ENCODE measurements at places on chromosomes 1 and 21.

DNA sequence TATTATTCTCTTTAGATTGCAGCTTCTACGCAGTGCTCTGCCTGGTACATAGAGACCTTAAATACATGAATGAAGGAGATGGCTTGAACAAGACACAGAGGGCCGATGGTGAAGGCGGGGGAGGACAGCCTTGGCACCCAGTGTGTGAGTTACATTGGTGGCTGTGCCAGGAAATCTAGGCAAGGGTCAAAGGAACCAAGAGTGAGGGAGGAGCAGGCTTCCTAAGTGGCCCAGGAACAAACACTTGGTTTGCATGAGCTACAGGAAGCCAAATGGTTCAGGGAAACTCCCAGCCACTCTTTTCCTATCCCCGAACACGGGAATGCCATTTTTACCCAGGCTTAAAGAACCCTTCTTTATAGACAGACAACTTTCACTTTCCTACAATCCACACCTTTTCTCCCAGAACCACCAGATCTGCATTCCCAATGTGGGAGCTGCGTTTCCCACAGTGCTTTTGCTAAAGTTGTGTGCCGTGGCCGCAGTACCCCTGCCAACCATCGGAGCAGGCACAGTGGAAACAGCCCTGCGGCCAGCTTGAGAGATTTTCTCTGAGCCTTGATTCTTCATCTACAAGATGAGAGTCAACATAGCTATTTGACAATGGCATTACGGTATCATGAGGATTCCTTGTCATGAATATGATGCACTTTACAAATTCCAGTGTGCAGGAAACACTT lies 3.5 kb upstream of the CLEC20A start:
- no peak for DNase-seq

- no peak for DNase-seq
Measured at GRCh38 chr1:173914366-173914871, 2.7 kb downstream of the SERPINC1 start.

GRCh38 chr1:242525769-242526168 lies 1.3 kb upstream of the PLD5 start:
- DNase-seq, result no peak

- no peak for DNase-seq
Measured at GRCh38 chr1:28417926-28418637, 48.5 kb downstream of the PHACTR4 start.

- no peak for DNase-seq
Measured at GRCh38 chr1:41404308-41404761, 43.1 kb downstream of the FOXO6 start.

DNA sequence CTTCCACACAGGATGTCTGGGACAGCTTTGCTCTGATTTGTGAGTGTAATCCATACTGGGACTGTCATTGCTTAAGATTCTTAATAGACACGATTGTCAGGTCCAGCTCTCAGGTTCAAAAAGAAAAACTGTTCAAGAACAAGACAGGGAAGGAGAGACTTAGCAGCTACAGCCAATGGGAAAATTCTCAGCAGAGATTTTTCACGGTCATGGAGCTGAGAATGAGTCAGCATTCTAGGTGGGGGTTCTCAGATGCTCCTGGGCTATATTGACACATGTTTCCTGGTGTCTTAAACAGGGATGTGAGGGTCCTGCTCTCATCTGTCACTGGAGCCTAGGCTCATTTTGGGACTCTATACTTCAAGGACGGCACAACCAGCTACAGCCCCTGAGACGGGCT lies 318.3 kb downstream of the RRAGC start:
- no peak for DNase-seq

DNA sequence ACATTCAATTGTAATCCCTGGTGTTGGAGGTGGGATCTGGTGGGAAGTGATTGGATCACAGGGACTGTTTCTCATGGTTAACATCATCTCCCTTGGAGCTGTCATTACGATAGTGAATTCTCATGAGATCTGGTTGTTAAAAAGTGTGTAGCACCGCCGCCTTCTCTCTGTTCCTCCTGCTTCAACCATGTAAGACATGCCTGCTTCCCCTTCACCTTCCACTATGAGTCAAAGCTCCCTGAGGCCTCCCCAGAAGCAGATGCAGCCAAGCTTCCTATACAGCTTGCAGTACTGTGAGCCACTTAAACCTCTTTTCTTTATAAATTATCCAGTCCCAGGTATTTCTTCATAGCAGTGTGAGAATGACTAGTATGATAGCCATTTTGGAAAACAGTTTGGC lies 30.1 kb upstream of the TRIM62 start:
- no peak for DNase-seq

- no peak for DNase-seq
Measured at GRCh38 chr1:201430776-201431175, 9.2 kb upstream of the TNNI1 start.

DNA sequence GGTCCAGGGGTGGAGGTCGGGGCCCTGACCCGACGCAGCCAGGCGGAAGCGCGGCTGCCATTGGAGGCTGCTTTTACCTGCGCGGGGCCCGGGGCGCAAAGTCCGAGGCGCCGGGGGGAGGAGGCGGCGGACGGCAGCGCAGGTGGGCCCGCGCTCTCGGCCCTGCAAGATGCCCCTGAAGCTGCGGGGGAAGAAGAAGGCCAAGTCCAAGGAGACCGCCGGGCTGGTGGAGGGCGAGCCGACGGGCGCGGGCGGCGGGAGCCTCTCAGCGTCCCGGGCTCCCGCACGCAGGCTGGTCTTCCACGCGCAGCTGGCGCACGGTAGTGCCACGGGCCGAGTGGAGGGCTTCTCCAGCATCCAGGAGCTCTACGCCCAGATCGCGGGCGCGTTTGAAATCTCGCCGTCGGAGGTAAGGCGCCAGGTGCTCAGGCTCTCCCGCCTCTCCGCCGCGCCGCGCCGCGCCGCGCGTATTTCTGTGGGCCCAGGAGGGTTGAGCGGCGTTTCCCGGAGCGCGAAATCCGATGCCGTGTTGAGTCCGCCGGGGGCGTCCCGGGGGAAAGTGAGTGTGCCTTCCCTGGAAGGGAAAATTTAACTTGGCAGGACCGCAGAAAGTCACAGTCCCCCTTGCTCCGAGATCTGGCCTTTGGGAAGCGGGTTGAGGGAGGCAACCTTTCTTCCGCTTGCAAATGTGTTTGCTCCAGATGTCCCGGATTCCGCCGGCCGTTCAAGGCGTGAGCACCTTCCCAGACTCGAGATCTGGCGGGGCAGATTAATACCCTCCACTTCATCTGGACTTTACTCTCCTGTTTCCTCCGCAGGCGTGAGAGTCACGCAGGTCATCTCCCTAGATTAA lies at the start of gene GIPC2:
GIPC2 (plus strand) TSS at position 41 of the 853 bp plus-strand sequence; CDS start at position 170, 129 bp downstream.
- no peak for DNase-seq

DNA sequence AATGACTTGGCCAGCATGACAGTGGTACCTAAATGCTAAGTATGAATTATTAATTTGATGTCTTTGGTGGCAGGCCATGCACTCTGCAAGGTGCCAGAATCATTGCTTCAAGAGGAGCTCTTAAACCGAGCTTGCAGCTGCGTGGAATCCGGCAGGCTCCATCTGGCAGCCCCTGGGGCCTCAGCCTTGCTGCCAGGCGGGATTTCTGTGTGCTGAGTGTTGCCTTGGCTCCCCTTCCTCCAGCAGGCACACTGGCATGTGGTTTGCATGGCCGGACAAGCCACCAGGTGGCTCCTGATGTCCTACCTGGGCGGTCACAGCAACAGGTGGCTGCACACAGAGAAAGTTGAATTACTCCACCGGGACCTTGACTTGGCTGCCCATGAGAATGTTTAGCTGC lies 155.4 kb downstream of the URB2 start:
- DNase-seq, result no peak

GRCh38 chr1:12376236-12377045 lies 146.6 kb downstream of the VPS13D start:
- no peak for DNase-seq

DNA sequence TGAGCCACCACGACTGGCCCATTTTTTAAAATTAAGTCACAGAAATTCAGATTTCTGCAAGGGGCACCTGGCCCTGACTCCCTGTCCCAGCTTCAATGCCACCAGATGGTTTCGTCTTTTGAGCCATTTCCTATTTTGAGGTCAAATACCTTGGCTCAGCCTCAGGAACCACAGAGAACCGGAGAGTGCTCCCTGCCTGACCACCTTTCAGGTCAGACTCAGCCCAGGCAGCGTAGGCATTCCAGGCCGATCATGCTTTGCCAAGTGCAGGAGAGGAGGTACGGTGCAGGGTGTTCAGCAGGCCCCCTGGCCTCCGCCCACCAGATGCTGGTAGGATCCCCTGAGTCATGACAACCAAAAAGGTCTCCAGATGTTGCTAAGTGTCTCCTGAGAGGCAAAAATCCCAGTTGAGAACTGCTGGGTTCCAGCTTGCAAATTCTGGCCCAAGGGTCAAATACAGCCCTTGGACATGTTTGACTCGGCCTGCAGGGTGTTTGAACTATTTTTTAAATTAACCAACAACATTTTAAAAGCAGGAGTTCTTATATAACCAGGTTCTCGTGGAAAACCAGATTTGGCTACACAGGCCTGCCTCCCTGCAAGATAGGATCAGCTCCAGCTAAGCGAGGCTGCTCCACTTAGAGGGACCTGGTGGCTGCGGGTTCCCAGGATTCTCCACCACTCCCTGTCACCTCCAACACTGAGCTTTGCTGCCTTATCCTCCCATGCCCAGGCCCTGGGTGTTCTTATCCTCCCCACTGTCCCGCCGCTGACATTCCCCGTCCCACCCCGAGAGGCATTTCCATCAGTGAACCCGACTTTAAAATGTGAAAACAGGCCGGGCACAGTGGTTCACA lies 61.9 kb upstream of the TARDBP start:
- DNase-seq, result no peak

- DNase-seq, result no peak
Measured at GRCh38 chr1:228394571-228395394, 11.9 kb downstream of the TRIM11 start.

- no peak for DNase-seq
Measured at GRCh38 chr21:35478161-35479064, 429.3 kb upstream of the RUNX1 start.

- no peak for DNase-seq
Measured at GRCh38 chr21:46084709-46085108, 13.2 kb upstream of the COL6A2 start.

GRCh38 chr1:245946905-245947304 lies 560.2 kb downstream of the SMYD3 start:
- no peak for DNase-seq

DNA sequence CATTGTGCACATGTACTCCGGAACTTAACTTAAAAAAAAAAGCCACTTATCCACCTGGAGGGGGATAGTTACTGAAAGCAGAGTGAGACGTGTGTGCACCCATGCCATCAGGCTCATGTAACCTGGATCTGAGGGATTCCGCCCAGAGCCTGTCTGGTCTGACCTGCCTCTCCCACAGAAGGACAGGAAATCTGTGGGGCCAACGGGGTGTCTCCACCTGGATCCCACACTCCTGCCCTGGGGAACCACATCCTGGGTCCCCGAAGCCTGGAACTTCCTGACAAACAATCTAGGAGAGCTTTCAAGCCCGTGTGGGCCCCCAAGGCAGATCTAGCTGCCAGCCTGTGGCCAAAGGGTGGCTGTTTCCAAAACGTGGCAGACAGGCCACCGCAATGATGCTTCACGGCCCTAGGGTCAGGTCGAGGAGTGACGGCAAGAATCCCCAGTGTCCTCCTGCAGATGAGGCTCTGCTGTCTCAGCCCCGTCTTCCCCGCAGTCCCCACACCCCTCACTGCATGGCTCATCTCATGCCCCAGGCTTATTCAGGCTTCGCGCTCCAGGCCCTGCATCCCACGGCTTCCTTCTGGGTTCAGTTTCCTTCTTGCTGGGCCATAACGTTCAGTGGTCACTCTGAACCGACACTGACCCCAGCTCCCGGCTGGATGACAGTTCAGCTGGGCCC lies 21.0 kb upstream of the PCBP3 start:
- no peak for DNase-seq

DNA sequence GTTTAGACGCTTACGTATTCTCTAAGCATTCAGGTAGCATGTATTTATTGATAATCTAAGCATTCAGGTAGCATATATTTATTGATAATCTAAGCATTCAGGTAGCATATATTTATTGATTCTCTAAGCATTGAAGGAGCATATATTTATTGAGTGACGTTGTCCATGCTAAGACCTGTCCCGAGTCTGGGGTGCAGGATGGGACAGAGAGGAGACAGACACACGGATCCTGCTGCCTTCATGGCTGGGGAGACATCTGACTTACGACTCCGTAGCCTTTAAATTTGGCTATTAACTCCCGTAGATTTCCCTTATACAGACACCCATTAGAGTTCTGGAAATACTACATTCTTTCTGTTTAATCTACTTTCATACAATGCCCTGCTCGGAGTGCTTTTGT lies 982 bp downstream of the SCCPDH start:
- no peak for DNase-seq

DNA sequence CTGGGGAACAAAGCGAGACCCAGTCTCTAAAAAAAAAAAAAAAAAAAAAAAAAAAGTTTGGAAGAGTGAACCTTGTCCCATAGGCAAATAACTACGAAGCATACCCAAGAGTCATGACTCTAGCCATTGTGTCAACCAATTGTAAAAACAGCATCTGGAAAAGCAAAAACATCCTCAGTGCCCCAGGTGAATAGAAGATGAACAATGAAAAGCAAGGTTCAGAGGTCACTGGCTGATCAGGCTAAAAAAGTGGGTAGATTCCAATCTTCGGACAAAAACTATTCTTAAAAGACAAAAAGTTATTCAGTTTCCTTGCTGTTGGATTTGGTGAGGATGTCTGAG lies 11.1 kb upstream of the IRF2BP2 start:
- DNase-seq, result no peak

GRCh38 chr1:198268784-198269645 lies 112.2 kb downstream of the NEK7 start:
- no peak for DNase-seq

- DNase-seq, result no peak
Measured at GRCh38 chr1:200916152-200916551, 21.5 kb downstream of the INAVA start.

DNA sequence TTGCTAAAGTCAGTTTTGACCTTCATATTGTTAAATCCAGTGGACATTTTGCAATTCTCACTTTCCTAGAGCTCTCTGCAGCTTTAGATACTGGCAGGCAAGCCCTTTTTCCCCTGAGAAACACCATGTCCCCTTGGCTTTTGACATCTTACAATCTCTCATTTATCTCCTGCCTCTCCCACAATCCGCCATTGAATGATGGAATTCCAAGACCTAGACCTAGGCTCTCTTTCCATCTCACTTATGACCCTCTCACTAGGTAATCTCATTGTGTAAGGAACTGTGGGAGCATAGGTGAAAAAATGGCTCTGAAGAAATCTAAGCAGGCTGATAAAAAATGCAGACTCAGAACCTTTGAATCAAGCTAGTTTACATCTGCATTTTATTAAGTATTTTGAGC lies 2.0 kb downstream of the KYAT3 start:
- no peak for DNase-seq

All from AG09309 (cell line).